ENCODE measurements at places on chromosomes 2 and 18.

GRCh38 chr2:100660851-100661584, 98.2 kb downstream of the PDCL3 start:
- no peak for DNase-seq

DNA sequence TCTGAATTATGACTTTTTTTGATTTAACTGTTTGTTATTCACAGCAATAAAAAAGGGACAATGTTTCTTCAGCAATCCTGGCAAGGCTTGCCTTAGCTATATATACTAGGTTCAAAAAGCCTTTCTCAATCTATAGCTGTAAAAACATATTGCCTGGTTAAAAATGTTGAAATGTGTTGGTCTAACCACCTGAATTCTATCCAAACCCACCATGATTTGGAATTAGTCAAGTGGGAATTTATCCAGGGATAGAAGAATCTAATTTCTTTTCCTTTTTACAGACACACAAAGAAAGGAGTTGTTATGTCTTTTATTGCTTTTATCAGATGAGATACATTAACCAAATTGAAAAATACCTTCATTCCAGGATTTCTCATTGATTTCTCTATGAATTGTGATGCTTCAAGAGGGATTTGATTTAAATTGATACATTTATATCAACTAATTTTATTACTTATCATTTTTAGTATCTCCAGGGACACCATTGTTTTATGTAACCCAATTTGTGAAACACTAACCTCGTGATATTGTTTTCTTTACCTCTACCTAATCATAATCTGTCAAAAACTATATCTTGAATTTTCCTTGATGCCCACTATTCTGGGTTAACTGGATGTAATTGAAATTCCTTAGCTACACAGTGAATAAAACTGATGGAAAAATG, 88.1 kb downstream of the LRP1B start:
- DNase-seq: no peak

DNA sequence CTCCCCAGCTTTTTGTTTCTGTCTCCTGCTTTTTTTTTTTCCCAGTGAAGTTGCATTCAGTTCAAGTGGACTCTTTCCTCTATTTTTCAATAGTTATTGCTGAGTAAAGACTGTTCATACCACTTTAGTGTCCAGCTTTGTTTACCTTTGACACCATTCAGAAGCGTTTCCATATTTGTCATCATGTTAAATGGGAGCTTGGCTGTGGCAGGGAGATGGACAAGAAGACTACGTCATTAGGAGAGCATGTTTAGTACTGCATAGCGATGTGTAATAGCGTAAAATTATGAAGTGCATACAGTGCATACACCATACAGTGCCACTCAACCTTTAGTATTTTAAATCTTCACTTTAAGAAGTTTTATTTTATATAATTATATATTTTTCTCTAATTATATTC, 655.9 kb downstream of the DCC start:
- DNase-seq: no peak

- DNase-seq: no peak
Measured at GRCh38 chr18:13051159-13051558, 60.0 kb downstream of the CEP192 start.

DNA sequence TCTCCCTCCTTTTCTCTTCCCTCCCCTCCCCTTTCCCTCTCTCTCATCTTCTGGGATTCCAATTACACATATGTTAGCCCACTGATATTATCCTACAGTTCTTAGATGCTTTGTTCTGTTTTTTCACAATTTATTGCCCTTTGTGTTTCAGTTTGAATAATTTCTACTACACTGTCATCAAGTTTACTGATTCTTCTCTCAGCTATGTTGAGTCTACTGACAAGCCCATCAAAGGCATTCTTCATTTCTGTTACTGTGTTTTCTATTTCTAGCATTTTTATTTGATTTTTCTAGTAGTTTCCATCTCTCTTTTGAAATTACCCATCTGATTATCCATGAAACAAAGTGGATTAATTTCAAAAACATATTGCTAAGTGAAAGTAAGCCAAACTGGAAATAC, 219.6 kb downstream of the TNS1 start:
- DNase-seq: no peak

GRCh38 chr2:120037995-120038541, 25.2 kb downstream of the EPB41L5 start:
- no peak for DNase-seq

DNA sequence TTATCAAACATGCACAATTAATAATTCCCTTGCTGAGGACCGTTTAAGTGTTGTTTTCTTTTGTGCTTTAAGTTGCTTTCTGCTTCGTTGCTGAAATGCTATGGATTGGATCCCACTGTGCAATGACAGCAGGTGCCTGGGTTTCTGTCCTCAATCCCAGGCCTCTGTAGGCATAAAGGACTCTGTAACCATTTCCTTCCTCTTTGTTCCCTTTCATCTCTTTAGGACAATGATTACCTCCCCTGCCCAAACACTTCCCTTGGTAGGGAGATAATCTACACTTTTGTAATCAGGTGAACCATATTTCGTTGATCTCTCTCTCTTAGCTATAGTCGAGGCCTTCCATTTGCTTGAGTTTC, 58.6 kb upstream of the LYPD6B start:
- no peak for DNase-seq

GRCh38 chr18:2402084-2402483, 169.2 kb downstream of the METTL4 start:
- no peak for DNase-seq

- no peak for DNase-seq
Measured at GRCh38 chr2:170148161-170148560, 29.8 kb upstream of the MYO3B start.

DNA sequence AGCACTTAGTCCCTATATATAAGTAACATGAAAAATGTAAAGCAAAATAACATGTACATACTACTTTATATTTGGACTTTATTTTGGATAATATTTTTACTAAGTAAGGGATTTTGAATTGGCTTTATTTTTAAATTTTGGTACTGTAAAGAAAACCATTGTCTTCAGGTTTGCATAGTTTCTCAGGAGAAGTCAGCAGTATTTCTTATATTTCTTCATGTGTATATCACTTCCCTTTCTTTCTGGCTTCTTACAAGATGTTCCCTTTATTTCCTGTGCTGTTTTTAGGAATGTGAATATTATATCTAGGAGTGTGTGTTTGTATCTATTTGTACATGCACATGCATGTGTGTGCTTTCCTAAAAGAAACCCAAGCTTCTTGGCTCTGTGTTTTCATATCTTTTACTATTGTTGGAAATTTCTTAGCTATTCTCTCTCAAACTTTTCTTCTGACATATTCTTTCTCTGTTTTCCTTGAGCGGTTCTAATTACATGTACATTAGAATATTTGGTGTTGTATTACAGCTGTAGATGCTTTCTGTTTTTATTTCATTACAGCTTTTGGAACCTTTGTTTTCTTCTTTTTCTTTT, 1549.7 kb upstream of the ACVR2A start:
- DNase-seq: no peak

- no peak for DNase-seq
Measured at GRCh38 chr18:57843386-57843785, 40.3 kb upstream of the ATP8B1 start.

DNA sequence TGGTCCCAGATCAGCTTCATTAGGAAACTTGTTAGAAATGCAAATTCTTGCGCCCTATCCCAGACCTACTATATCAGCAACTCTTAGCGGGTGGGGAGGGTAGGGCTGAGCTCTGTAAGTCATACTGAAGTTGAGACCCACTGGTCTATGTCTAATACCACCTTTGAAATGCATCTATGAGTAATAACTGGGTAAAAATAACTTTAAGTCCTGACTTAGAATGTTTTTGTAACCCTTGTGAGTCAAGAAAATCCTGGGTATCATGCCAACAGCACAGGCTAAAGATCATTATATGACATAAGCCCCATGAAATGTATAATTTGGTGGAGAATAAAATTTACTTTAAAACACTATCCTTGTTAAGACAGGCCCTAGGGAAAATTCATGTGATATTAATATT, 41.4 kb downstream of the PRKD3 start:
- no peak for DNase-seq

DNA sequence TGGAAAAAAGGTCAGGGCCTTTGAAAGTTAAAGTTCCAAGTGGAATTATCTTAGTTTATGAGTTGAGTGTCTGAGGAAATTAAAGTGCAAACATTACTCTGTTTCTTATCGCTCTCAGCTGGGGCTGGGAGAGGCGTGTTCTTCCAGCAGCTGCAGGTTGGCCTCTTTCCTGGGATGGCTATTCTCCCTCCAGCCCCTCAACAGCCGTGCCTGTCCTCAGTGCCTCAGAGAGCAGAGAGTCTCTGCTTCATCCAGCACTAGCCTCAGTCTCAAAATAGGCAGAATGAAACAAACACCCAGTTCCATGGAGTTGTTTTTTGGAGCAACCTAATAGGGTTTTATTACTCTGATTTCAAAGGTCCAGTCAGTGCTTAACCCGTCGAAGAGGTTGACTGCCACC, 298.1 kb downstream of the GALR1 start:
- no peak for DNase-seq

GRCh38 chr2:206688990-206689389, 29.2 kb downstream of the DYTN start:
- no peak for DNase-seq

DNA sequence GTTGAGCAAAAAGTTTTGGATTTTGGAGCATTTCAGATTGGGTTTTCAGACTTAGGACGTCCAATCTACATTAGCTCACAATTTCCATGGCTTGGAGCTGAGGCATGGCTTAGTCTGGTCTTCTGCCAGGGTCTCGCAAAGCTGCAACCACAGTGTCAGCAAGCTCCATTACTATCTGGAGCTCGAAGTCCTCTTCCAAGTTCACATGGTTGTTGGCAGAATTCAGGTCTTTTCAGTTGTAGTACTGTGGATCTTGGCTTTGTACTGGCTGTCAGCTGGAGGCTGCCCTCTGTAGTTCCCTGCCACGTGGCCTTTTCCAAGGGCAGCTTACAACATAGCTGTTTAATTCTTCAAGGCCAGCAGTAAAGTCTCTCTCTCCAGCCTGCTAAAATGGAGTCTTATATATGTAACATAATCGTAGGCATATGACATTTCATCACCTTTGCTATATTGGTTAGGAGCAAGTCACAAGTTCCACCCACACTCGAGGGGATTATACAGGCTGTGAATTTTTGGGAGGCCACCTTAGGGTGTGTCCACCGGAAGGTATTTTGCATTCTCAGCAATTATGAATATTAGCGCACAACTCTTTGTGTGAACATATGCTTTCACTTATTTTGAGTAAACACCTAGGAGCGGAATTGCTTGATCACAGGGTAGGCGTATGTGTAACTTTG, 41.5 kb upstream of the EPC2 start:
- no peak for DNase-seq

DNA sequence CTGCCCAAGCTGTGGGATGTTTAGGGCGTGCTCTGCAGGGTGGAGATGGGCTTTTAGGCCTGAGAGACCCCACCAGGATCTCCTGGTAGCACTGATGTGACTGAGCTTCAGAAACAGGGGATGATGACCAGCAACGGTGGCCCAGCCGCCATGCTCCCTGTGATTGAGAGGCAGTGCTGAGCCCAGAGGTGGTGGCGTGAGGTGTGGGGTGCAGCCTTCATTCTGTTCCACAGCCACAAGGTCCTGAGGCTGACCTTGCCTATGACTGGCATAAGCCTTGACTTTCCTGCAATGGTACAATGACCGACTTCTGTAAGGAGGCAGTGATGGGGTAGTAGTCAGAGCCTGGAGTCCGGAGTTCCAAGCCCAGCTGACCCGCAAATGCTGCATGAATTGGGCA, 263.3 kb downstream of the TSN start:
- no peak for DNase-seq

GRCh38 chr2:16869711-16870110, 204.1 kb upstream of the CYRIA start:
- DNase-seq: no peak

GRCh38 chr2:36650031-36650829, 46.3 kb upstream of the VIT start:
- DNase-seq: peak; percentile 83

DNA sequence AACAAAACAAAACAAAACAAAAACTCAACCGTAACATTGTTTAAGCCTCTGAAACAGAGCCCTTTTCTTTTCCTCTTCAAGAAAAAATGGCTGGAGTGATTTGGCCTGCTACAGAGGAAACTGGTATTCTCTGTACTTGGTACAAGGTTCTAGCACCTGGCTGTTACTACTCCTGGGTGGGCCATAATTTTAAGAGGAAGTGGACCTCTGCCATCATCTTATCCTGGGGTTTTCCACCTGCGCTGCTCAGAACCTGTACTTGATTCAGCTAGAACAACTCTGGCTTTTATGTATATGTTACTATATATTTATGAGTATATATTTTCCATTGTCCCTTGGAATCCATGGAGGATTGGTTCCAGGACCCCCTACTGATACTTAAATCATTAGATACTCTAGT, 22.5 kb downstream of the SRSF7 start:
- no peak for DNase-seq

GRCh38 chr2:190685333-190685732, 36.5 kb downstream of the NAB1 start:
- no peak for DNase-seq

Measured in HepG2 (cell line).